ENCODE measurements at places on chromosomes 1 and 21.

DNA sequence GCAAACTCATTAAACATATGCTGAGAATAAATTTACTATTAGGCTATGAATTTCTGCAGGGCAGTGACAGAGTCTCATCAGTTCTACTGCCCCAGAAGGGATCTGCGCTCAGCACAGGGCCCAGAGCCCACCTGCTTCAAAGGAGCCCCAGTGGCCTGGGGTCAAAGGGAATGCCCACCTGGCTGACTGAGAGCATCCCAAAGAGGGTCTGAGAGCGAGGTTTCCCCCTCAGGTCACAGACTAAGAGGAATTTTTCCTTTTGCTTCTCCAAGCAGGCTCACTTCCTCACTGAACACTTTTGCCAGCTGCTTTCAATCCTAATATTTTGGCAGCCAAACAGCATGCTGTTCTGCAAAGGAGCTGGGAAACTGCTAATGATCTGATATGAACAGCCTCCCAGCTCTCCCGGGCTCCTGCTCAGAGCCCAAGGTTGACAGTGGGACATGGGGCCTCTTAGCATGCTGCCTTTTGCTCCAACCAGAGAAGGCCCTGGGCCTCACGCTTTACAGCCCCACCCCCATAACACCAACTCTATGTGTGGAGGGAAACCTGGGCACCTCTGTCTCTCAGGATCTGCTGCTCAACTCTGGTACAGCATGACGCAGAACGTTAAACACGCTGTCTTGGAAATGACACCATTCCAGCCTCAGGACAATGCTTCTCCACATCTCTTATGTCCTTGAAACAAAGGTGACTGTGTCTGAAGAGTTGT is 70.7 kb upstream of the SYT6 start:
- no peaks in the 10 kb centered on the region for H3K4me1 ChIP-seq
- no peak for DNase-seq
- H3K4me3 ChIP-seq = no peak overlapping the region
- no peaks in the 10 kb centered on the region for H3K36me3 ChIP-seq
- H3K27ac ChIP-seq = no peak overlapping the region
- H3K27me3 ChIP-seq = no peaks in the 10 kb centered on the region

DNA sequence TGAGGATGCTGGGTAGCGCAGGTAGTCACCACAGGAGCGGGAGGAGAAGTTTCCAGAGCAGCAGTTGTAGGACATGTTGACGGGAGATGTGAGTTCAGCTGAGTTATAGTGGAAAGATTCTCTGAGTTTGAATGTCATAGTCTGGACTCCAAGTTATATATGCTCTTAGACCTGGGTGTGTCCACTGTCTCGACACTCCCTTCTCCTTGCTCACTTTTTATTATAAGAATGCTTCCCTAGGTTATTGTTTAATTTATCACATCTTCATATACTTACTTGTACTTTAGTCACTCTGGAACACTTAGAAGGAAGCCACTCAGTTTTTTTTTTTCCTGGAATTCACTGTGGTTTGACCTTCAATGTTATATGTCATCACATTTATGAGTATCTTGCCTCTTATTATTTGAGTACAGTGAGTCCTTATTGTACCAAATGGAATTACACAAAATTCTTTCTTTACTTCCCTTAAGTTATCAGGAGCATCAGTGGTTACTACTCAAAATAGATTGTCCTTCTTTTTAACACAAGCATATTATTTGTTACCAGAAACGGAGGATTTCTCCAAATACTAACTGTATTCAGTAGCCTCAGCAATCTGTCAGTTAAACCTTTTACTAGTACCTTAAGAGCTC is at the start of gene KRTAP13-2:
Gene KRTAP13-2 (minus strand): TSS at position 133 of the 632 bp plus-strand sequence. CDS start 58 bp downstream, at position 75.
- DNase-seq = no peak
- no peaks in the 10 kb centered on the region for H3K4me1 ChIP-seq
- no peak within 1 kb of the TSS for H3K27ac ChIP-seq
- no peak within 1 kb of the TSS for H3K4me3 ChIP-seq

DNA sequence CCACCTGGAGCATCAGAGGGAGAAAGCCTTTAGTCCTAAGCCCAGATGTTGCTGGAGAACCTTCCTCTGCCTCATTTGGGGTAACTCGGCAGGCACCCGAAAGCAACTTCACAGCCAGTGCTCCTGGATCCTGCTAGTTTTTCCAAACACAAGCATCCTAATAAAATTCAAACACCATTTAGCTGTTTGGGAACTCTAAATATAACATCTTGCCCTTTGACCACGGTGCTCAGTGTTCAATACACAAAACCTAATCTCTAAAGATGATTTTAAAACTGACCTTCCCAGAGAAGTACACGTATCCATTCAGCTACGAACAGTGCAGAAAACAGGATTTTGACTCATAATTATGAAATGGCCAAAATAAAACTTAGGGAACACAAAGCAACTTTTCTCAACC is 40.3 kb downstream of the PROX1 start:
- H3K4me1 ChIP-seq = no peaks in the 10 kb centered on the region
- no peak overlapping the region for H3K27ac ChIP-seq
- H3K4me3 ChIP-seq = no peak overlapping the region
- DNase-seq = no peak
- no peaks in the 10 kb centered on the region for H3K27me3 ChIP-seq
- no peaks in the 10 kb centered on the region for H3K36me3 ChIP-seq

- H3K4me1 ChIP-seq = no peaks in the 10 kb centered on the region
- no peak overlapping the region for H3K4me3 ChIP-seq
- no peak overlapping the region for H3K27ac ChIP-seq
- DNase-seq = no peak
- no peaks in the 10 kb centered on the region for H3K27me3 ChIP-seq
Observed at GRCh38 chr1:184093071-184093470, 41.5 kb downstream of the TSEN15 start.

GRCh38 chr1:182080955-182081582 is 19.6 kb upstream of the ZNF648 start:
- DNase-seq = peak; percentile 55
- H3K27ac ChIP-seq = no peak overlapping the region
- no peaks in the 10 kb centered on the region for H3K27me3 ChIP-seq

DNA sequence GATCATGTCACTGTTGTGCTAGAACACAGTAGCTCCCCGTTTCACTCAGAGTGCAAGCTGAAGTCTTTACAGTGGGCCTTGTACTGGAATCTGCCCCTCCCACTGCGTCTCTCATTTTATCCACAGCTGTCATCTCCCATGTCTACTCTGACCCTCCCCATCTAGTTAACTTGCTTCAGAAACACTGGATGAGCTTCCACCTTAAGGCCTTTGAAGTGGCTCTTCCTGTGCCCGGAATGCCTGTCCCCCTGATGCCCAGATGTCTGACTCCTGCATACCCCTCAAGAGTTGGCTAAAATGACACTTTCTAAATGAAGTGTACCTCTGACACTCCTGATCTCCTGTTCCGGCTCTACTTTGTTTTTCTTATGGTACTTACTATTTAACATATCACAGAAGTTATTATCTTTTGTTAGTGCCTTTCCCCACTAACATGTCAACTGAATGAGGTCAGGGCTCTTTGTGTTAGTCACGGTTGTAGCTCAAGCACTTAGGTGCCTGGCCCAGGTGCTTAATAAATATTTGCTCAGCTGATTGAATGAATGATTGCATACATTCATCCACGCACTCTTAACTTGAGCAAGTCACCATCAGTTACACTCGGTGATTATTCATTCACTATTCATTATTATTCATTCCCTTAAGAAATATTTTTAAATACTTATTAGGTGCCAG is 13.3 kb downstream of the ARV1 start:
- no peak for DNase-seq
- H3K27ac ChIP-seq = no peak overlapping the region
- H3K27me3 ChIP-seq = no peaks in the 10 kb centered on the region
- no peak overlapping the region for H3K4me3 ChIP-seq
- H3K4me1 ChIP-seq = no peaks in the 10 kb centered on the region

- peak overlapping the region; percentile 76 for H3K4me3 ChIP-seq
- peak overlapping the region; percentile 65 for H3K27ac ChIP-seq
- H3K36me3 ChIP-seq = no peaks in the 10 kb centered on the region
- H3K4me1 ChIP-seq = peaks cover 5% of the 10 kb centered on the region
Observed at GRCh38 chr1:2585318-2586092, 1.1 kb upstream of the PRXL2B start.

DNA sequence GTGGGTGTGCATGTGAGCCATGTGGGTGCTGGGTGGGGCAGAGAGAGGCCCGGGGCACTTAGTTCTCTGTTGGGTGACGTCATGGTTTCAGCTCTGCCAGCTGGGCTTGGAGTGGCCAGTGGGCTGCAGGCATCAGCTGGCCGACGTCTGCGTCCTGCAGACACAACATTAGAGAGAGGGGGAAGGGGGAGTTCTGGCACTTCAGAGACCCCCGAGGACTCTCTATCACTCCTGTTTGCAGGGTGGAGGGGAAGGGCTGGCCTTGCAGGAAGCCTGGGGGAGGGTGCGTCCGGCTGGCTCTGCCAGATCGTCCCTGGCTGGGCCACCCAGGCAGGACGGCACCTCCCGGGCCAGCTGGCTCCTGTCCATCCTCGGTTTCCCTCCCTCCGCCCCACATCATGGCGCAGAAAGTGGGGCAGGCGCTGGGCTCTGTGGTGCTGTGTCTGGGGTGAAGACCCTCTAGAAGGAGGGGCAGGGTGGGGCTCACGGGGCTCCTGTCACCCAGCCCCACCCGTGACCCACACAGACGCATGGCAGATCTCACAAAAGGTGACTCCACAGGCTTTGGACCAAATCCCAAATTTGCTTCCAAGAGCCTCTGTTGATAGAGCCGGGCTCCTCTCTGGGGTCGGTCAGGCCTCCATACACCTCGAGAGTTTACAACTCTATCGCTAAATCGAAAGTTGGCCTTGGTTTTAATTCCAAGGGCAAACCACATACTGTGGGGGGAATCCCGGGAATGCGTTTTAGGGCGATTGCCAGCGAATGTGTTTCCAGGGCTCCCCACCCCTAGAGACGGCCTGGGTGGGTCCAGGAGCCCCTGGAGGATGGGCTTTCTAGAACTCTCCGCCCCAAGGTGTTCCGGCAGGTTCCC is 73.4 kb upstream of the TTC34 start:
- H3K4me1 ChIP-seq = no peaks in the 10 kb centered on the region
- H3K27ac ChIP-seq = no peak overlapping the region
- no peaks in the 10 kb centered on the region for H3K36me3 ChIP-seq
- DNase-seq = no peak
- H3K27me3 ChIP-seq = peaks cover 84% of the 10 kb centered on the region

DNA sequence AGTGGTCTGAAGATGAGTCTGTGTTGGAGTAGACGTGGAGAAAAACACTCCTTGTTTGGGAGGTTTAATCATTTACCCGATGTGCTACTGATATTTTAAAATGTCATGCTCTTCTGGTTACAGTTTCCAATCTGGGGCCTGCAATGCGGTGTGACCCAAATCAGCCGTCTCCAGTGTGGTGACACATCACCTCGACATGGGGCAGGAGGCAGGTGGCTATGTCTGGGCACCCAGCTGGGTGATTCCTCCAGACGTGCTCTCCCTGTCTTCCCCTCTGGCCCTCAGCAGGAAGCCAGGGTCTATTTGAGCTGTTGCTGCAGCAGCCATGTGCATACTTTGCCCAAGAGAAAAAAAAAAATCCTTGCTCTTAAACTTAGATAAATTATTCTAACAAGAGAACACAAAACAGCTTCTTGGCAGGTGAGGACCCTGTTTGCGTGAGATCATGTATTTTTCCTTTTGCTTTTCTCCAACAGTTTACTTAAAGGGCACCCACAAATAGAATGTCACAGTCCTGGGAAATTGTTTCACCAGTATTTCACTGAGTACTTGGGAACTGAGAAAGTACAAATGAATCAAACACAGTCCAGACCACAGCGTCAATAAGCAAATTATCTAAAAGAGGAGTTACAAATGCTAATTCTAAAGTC is 38.9 kb upstream of the MAP10 start:
- H3K36me3 ChIP-seq = no peaks in the 10 kb centered on the region
- H3K4me3 ChIP-seq = no peak overlapping the region
- DNase-seq = no peak
- H3K27me3 ChIP-seq = no peaks in the 10 kb centered on the region
- no peak overlapping the region for H3K27ac ChIP-seq
- H3K4me1 ChIP-seq = no peaks in the 10 kb centered on the region

- no peak overlapping the region for H3K4me3 ChIP-seq
- H3K27ac ChIP-seq = no peak overlapping the region
- DNase-seq = no peak
- peaks cover 20% of the 10 kb centered on the region for H3K4me1 ChIP-seq
- H3K36me3 ChIP-seq = no peaks in the 10 kb centered on the region
Observed at GRCh38 chr1:92855236-92855635, 23.4 kb downstream of the RPL5 start.

DNA sequence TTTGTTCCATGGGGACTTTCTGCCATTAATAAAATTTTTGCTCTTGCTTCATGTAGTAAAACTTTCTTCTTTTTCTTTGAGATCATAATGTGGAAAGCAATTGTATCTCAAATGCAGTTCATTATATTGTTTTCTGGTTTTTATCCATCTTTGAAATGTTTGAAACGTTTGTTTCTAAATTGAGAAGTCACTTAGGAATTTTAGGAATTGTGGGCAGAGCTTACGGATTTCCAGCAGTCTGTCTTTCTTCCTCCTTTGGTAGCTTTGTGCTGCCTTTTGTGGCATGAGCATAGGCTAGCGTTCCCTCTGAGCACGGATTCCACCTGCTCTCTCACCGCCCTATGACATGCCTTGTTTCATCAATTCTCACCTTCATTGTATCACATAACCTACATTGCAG is 2.9 kb upstream of the ST6GALNAC5 start:
- H3K36me3 ChIP-seq = no peaks in the 10 kb centered on the region
- no peaks in the 10 kb centered on the region for H3K27me3 ChIP-seq
- DNase-seq = no peak
- H3K27ac ChIP-seq = no peak overlapping the region
- H3K4me1 ChIP-seq = no peaks in the 10 kb centered on the region

DNA sequence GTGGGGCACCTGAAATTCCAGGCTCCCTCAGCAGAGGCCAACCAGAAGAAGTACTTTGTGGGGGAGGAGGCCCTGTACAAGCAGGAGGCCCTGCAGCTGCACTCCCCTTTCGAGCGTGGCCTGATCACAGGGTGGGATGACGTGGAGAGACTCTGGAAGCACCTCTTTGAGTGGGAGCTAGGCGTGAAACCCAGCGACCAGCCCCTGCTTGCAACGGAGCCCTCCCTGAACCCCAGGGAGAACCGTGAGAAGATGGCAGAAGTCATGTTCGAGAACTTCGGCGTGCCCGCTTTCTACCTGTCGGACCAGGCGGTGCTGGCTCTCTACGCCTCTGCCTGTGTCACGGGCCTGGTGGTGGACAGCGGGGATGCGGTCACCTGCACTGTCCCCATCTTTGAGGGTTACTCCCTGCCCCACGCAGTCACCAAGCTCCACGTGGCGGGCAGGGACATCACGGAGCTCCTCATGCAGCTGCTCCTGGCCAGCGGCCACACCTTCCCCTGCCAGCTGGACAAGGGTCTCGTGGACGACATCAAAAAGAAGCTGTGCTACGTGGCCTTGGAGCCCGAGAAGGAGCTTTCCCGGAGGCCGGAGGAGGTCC is 634 bp downstream of the ACTRT2 start:
- no peak for DNase-seq
- no peaks in the 10 kb centered on the region for H3K4me1 ChIP-seq
- peaks cover 79% of the 10 kb centered on the region for H3K27me3 ChIP-seq
- H3K27ac ChIP-seq = no peak overlapping the region
- no peak overlapping the region for H3K4me3 ChIP-seq
- H3K36me3 ChIP-seq = no peaks in the 10 kb centered on the region

All from MM.1S (cell line).